ENCODE measurements at places on chromosomes 12 and 14. TPM values are rescaled to one million over a fixed set of nuclear protein-coding genes. Genes with fewer than 3 reads are reported as not detected.
A peak's percentile ranks its signal among the peaks of the same experiment; 100 is the strongest.

DNA sequence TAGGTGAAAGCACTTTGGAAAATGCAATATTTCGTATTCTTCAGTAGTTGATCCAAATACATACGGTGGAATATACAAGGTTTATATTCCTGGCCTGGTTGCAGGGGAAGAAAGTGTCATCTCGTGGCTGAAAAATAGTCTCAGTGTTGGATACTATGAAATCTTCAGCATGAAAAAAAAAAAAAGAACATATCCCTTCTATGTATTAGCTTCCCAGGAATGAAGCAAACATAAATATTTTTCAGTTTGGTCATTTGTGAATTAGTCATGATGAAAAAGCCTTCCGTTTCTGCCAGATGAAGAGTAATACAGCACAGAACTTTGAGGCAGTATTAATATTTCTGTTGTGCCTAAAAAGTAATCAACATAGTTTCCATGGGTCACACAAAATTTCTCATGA is 36.7 kb downstream of the FLRT2 start:
- peak; percentile 69 for DNase-seq

SPTB gene
- 0.01 TPM for polyA plus RNA-seq

MOK gene
- 20.5 TPM for polyA plus RNA-seq

- no peak for DNase-seq
Observed at GRCh38 chr12:14153803-14154202, 172.4 kb upstream of the GRIN2B start.

GRCh38 chr12:2124466-2125023 is 71.8 kb downstream of the CACNA1C start:
- no peak for DNase-seq

HHIPL1 gene
- polyA plus RNA-seq = 1.7 TPM

All from BJ (cell line).